Adrenal gland (tissue), 19 donors: ENCODE measurements at places on chromosomes 7 and 10.
A peak's percentile ranks its signal among the peaks of the same experiment; 100 is the strongest.

DNA sequence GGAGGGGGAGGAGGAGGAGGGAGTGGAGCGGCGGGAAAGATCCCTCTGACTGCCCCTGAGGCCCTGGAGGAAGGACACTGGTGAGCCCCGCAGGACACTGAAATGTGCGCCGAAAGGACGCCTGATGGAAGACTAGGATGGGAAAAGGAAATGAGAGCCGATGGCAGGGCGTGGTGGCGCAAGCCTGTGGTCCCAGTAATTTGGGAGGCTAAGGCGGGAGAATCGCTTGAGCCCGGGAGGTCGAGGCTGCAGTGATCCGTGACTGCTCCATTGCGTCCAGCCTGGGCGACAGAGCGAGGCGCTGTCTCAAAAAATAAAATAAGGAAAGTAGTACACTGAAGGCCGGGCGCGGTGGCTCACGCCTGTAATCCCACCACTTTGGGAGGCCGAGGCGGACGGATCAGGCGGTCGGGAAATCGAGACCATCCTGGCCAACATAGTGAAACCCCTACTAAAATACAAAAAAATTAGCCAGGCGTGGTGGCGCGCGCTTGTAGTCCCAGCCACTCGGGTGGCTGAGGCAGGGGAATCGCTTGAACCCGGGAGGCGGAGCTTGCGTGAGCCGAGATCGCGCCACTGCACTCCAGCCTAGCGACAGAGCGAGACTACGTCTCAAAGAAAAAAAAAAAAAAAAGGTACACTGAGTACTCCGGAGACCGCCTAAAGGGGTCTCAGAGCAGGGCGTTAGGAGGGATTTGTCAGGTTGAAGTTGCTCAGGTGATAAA, 561 bp upstream of the HNRNPF start:
- DNase-seq = peak; percentile 53

DNA sequence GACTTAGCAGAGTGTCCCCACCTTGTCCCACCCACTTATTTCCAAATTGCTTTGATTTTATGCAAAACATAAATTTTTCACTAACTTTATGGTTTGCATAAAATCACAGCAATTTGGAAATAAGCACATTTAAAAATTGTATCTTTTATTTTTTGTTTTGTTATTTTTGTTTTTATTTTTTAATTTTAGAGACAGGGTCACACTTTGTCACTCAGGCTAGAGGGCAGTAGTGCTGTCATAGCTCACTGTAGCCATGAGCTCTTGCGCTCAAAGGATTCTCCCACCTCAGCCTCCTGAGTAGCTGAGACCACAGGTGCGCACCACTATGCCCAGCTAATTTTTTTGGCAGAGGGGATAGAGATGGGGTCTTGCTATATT, 43.2 kb downstream of the APBB1IP start:
- no peak for DNase-seq

GRCh38 chr10:271201-271600, 135.9 kb downstream of the ZMYND11 start:
- no peak for DNase-seq

GRCh38 chr7:29487424-29487823, 76.2 kb upstream of the PRR15 start:
- DNase-seq = no peak

- DNase-seq = no peak
These were observed 31.7 kb downstream of the CAMK1D start for GRCh38 chr10:12380999-12381398.

DNA sequence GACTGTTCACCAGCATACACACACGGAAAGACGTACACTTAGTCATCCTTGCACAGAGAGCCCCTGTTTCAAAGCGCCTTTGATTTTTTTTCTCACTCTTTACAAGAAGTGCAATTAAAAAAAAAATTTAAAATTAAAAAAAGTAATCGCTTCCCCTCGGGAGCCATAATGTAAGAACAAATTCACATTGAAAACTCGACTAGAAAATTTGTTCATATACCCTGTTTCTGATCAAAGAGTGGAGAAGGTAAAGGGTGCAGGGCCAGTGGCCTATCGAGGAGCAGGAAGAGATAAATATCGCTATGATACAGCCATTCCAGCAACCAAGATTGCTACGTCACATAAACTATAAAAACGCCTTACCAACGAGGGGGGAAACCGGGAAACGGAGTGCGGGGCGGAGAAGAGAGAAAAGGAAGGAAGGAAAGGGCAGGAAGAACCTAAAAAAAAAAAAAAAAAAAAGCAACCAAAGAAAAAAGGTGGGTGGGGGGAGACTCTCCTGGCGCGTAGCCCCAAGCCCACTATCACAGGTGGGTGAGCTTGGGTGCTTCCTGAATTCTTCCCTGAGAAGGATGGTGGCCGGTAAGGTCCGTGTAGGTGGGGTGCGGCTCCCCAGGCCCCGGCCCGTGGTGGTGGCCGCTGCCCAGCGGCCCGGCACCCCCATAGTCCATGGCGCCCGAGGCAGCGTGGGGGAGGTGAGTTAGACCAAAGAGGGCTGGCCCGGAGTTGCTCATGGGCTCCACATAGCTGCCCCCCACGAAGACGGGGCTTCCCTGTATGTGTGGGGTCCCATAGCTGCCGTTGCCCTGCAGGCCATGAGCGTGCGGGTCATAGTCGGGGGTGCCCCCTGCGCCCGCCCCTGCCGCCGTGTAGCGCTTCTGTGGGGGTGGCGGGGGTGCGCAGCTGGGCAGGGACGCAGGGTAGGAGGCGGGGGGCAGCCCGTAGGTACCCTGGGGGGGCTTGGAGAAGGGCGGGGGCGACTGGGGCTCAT, 5.2 kb upstream of the HOXA2 start:
- no peak for DNase-seq

- no peak for DNase-seq
These were observed 39.2 kb upstream of the MBL2 start for GRCh38 chr10:52811776-52812175.

DNA sequence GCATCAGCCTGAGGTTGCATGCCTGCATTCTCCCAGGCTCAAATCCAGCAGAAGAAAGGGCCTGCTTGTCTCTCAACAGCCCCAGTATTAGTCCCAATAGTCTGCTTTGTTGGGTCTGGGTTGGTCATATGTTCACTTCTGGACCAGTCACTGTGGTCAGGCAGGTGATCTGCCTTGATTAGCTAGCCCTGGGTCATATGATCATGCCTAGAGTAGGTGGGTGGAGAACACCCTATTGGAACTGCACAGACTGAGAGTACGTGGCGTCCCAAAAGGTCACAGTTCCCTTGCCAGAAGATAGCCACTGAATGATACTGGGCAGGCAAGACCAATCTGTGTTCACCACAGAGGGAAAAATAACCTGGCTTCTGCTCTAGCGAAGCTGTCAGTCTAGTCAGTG, 80.1 kb downstream of the SH2D4B start:
- DNase-seq = no peak

- DNase-seq = no peak
These were observed 21.2 kb downstream of the PRSS37 start for GRCh38 chr7:141820067-141820466.

DNA sequence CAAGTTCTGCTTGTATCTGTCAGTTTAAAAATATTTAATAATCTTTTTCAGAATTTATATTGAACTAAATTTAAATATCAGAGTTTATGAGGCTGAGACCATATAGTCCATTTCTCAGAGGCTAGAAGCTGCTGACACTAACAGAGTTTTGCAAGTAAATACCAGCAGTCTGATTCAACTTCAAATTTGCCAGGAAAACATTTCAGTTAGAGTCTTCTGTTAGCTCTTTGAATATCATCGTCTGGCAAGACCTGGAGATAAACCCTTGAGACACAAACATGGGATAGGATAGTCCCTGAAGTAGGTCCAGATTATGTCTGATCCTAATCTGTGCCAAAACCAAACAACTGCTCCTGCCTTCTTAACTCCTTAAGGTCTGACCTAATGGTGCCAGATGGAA, 472.8 kb upstream of the STEAP1 start:
- DNase-seq = no peak

GRCh38 chr10:96765406-96766240, 45.3 kb upstream of the PIK3AP1 start:
- peak; percentile 79 for DNase-seq

- DNase-seq = no peak
These were observed 13.2 kb upstream of the NPS start for GRCh38 chr10:127535802-127536515.

GRCh38 chr10:1893941-1894340, 156.6 kb upstream of the ADARB2 start:
- no peak for DNase-seq

DNA sequence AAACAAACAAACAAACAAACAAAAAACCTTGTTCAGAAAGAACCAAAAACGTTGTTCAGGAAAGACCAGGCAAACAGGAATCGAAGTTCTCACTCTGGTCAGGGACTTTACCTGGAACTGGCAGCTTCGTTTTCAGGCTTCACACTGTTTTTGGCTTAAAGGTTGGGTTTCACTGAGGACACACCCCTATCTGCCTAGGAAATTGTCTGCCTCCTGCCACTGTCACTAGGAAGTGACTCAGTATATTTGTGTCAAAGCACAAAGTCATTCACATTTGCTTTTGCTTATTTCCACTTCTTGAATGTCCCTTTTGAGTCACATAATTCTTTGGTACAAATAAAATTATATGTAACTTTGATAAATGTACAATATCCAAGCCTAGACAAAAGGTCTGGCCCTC, 37.9 kb downstream of the PNLIPRP3 start:
- no peak for DNase-seq

DNA sequence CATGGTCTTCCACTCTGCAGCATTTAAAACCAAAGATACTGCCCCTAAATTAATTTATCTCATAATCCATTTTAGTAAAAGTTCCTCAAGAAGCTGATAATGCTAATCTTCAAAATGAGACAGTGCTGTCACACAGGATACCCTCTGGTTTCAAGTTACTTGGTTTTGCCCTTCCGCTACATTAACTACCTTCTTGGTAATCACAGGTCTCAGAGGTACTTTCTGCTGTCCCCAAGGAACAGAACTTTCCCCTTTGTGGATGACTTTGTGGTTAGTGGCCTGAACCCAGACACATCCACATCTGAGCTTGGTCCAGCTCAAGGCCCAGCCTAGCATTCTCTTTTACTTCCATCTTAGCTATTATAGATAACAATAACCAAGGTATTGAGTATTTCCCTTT, 88.8 kb upstream of the TMEM26 start:
- no peak for DNase-seq

DNA sequence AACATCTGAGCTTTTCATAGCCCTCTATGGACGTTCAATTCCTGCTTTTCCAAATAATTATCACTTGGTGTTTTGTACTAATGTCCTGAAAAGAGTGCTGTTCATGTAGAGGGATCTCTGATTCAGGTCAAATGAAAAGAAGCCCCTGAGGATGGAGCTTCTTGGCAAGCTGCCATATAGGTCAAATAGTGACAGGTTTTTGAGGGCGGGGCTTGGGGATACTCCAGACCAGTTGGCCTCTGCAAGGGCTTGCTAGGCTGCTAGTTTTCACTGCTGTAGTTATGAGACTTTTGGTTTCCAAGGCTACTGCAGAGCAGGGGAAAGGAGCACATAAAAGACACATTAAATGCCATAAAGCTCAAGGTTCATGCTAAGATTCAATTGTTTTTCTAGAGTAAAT, 257.2 kb upstream of the CACNA2D1 start:
- DNase-seq = no peak

DNA sequence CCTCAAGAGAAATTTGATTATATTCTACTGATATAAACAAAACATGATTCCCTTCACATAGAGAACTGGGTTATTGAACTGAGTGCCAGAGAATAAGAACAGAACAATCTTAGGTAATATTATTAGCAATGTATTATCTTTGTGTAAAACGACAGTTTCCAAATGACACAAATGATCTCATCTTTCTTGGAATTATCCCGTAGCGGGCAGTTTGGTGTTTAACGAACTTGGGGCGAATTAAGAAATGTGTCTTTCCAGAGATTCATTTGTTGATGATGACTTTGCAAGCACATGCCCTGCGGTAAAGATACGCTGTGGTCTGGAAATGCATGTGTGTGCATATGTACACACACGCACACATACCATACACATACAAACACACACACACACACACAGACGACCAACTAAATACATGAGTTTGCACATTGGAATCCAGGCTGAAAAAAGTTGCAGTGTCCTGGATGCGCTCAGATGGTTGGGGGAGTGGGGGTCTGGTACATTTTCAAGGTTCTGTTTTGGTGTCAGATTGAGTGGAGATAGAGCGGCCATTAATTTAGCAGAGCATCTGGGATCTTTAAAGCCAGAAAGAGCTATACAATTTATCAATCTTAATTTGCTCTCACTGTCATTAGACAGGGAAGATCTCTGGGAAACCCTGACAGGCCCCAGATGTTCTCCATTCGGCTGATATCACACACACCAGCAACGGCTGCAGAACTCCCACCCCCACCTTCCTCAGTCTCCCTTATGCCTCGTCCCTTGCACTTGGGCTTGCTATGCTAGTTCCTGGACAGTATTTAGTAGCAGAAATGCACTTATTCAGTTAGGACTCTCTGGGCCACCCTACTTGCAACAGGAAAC, 112.4 kb upstream of the FAM171A1 start:
- no peak for DNase-seq

- no peak for DNase-seq
These were observed 10.4 kb downstream of the WDR91 start for GRCh38 chr7:135200821-135201331.

DNA sequence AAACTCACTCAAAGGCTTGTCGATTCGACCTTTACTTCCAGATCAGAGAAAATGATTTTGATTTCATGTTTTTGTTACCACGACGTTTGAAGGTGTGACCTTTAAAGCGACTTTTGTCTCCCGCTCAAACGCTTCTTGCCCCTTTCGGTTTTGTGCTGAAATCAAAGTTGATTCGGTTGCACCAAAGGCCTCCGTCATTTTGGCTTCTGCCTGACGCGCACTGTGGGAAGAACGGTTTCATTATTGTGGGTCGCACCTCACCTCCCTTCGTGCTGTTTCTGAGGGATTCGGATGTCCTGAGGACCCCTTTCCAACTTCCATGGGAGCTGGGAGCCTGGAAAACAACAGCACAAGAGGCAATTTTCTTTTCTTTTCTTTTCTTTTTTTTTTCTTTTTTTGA, 176.9 kb downstream of the DNAJB6 start:
- no peak for DNase-seq

DNA sequence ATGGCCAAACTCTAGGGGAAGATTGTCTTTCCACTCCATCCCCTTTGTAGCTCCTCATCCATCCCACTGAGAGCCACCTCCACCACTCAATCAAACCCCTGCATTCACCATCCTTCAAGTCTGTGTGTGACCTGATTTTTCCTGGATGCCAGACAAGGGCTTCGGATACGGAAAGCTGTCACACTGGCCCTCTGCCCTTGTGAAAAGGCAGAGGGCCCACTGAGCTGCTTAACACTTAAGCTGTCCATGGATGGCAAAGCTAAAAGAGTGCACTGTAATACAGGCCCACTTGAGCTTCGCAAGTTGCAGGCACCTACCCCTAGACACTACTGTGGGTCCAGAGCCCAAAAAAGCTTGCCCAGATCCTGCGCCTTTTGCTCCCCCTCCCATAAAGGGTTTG, 237.2 kb downstream of the MAGI2 start:
- no peak for DNase-seq

GRCh38 chr7:99707096-99707495, 27.3 kb upstream of the CYP3A5 start:
- no peak for DNase-seq

- no peak for DNase-seq
These were observed 60.0 kb downstream of the VSTM4 start for GRCh38 chr10:49055221-49055849.
